ENCODE measurements at places on chromosomes 7 and 10. TPM values are rescaled to one million over a fixed set of nuclear protein-coding genes. Genes with fewer than 3 reads are reported as not detected.

- no peak for DNase-seq
Measured at GRCh38 chr7:95668504-95669018, 72.2 kb upstream of the PDK4 start.

- DNase-seq = no peak
Measured at GRCh38 chr10:6146013-6146785, 56.5 kb upstream of the PFKFB3 start.

The ACSL5 gene
- 3.7 TPM for total RNA-seq

- no peak for DNase-seq
Measured at GRCh38 chr7:133301444-133301843, 48.6 kb downstream of the EXOC4 start.

The SP8 gene
- total RNA-seq = not detected

The OR2A42 gene
- total RNA-seq = not detected

The HIP1 gene
- total RNA-seq = 19.6 TPM

GRCh38 chr7:2954433-2954853, 89.2 kb downstream of the CARD11 start:
- no peak for DNase-seq

- DNase-seq = no peak
Measured at GRCh38 chr7:20742913-20743312, 43.8 kb downstream of the SP8 start.

The SUPV3L1 gene
- total RNA-seq = 20.7 TPM

DNA sequence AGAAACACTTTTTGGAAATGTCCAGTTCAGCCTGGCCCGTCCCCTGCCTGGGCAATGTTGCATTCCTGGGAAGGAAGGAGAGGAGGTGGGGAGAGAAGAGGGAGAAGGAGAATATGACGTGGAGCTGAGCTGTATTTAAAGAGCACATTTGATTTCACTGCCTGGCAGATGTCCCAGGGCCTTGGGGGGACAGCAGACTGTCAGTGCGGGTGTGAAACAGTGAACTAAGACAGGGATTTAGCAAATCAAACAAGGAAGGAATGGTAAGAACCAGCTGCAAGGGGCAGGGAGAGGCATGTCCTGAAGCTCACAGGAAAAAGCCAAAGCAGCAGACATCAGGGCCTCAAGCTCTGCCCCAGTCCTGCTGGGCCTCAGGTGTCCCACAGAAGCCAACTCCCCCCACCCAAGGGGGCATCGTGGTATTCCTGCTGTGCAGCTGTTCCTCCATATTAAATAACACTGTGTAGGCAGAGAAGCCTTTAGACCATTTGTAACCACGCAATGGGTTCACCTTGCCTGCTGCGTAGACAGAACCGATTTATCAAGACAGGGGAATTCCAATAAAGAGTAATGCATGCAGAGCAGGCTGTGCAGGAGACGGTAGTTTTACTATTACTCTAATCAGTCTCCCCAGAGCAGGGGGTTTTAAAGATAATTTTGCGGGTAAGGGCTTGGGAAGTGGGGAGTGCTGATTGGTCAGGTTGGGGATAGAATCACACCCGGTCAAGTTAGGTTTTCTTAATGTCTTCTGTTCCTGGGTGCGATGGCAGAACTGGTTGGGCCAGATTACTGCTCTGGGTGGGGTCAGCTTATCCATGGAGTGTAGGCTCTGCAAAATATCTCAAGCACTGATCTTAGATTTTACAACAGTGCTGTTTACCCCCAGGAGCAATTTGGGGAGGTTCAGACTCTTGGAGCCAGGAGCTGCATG, 18.3 kb downstream of the LEP start:
- peak; percentile 85 for DNase-seq

DNA sequence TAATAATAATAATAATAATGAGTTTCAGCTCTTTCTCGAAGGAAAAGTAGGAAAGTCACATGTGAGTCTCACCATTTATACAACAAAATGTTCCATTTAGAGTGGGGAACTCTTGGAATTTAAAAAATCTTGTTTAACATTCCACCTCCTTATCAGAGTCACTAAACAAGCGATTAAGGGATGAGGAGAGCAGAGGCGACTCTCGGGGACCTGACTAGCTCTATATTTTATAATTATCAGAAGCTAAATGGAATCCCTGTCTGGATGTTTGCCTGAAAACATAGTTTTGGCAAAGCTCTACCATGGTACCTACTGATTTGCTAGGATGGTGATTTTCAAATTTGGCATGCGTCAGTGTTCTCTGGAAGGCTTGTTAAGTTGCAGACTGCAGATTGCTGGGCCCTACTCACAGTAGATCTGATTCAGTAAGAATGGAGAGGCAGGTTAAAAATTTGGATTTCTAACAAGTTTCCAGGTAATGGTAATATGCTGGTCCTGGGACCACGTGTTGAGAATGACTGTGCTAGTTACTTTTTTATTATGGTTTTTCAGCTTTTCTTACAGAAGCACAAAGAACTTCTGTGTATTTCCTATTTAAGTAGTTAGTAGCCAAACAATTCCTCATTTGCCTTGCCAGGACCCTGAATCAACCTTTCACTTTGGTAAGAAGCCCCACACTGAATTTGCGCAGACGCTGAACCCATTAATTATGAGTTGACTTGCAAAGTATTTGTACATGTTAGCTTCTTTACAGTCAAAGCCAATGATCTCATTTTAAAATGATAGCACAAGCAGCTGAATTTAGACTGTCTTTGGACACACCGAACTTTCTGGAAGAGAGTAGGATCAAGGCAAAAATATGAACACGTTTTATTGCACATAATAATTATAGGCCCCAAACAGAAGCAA, 39.5 kb downstream of the CPED1 start:
- DNase-seq = no peak

- no peak for DNase-seq
Measured at GRCh38 chr7:12300415-12300814, 89.3 kb downstream of the TMEM106B start.

- no peak for DNase-seq
Measured at GRCh38 chr7:12422554-12423320, 19.1 kb upstream of the VWDE start.

The GOLGA7B gene
- 0.10 TPM for total RNA-seq

Data from tongue (tissue), 3 donors.